ENCODE measurements at places on chromosomes 6 and 20.

GRCh38 chr6:111662794-111663593 lies 57.3 kb upstream of the TRAF3IP2 start:
- no peak for DNase-seq

GRCh38 chr20:63026582-63027165 lies 19.9 kb upstream of the BHLHE23 start:
- no peak for DNase-seq

DNA sequence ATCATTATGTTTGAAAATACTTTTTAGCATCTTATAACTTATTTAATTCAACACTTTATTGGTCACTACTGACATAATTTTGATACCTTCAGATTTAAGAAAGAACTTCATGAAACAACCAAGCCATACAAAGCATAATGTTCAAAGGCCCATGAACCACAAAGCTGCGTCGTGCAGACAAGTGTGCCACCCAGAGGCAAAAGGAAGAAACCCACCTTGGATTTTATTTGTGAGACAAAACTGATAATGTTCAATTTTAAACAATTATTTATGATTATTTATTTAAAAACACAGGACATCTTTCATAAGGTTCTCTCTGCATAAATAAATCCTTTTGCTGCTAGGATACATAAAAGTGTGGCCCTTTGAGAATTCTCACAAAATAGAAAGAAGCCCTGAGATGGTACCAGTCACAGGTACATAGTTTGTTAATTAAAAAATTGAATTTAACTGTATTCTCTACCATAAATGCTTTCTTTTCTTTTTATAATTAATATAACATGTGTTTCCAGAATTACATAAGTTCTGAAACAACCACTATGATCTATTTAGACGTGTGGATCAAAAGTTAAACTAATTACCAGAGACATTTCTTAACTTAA lies 143.7 kb downstream of the RALGAPA2 start:
- peak; percentile 16 for DNase-seq

GRCh38 chr20:57087102-57087501 lies 179.3 kb downstream of the BMP7 start:
- no peak for DNase-seq

DNA sequence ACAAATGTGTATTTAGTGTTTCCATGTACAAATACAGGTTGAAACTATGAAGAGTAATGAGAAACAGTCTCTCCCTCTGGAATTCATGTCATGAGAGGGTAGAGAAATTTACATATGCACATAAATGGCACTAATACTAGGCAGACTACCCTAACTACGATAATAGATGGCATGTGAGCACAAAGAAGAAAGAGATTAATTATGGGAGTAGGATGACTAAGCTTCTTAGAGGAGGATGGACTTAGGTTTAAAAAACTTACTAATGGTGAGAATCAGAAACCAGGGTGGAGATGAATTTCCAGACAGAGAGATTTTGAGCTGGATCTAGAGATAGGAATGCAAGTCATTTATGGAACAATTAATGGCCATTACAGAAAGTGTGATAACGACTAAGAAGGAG lies 225.3 kb upstream of the HTR1E start:
- no peak for DNase-seq
